ENCODE measurements at places on chromosomes 6 and 20.

DNA sequence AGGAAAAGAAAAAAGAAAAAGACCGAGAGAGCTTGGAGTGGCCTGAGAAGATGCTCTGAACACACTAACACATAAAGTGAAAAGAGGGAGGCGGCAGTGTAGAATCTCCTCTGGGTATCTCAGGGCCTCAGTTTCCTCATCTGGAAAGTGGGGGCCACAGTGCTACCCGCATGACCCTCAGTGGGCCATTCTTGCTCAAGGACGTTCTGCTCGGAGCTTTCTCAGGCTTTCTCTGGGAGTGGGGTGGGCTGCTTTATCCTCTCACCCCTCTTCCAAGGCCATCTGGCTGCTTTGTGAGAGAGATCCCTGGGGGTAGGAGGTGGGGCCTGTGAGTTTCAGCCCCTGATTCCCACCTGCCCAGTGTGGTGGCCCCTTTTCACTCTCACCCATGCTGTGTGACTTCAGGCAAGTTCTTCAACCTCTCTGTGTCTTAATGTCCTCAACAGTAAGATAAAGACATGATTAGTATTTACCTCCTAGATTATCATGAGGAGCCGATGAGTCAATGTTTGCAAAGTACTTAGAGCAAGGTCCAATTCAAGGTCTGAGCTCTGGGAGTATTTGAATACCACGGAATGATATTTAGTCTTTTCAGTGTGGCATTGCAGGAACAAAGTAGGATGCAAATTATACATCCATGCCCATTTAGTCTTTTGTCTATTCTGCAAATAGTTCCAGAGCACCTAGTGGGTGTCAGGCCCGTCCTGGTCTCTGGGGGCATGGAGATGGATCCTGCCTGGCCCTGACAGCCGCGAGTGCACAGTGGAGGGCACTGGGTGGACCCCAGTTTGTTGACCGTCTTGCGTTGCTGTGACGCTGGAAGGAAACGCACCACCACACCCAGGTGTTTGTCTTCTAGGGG lies 34.3 kb downstream of the SRC start:
- H3K4me1 ChIP-seq: peaks cover 5% of the 10 kb centered on the region
- H3K27ac ChIP-seq: peak overlapping the region; percentile 73
- H3K27me3 ChIP-seq: no peaks in the 10 kb centered on the region

DNA sequence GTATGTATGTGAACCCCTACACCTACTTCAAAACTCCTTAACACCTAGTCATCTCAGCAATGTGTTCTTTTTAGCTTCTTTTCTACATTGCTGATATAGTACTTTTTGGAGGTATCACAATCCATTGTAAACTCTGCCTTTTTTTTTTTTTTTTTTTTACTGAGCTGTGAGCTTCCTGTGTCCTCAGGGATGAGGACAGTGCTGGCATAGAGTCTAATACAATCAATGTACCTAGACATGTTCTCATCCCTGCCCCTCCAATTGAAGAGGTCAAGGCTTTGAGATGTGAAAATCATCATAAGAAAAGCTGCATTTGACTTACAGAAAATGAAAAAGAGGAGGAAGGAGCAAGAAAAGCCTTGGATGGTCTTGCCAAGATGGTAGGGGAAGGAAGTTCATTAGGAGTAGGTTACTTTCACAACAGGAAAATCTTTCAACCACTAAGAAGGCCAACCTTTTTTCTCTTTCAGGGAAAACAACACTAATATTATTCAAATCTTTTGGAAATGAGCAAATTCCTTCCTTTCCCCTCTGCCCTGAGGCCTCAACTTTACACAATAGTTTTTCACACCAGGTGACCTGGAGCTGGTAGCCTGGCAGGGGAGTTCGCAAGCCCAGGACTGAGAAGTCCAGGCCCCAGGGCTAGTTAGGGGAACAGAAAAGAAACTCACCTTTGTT lies 2.8 kb upstream of the JARID2 start:
- H3K4me3 ChIP-seq: no peak overlapping the region
- no peak overlapping the region for H3K27ac ChIP-seq
- no peaks in the 10 kb centered on the region for H3K36me3 ChIP-seq
- no peak for DNase-seq
- H3K4me1 ChIP-seq: peaks cover 4% of the 10 kb centered on the region

DNA sequence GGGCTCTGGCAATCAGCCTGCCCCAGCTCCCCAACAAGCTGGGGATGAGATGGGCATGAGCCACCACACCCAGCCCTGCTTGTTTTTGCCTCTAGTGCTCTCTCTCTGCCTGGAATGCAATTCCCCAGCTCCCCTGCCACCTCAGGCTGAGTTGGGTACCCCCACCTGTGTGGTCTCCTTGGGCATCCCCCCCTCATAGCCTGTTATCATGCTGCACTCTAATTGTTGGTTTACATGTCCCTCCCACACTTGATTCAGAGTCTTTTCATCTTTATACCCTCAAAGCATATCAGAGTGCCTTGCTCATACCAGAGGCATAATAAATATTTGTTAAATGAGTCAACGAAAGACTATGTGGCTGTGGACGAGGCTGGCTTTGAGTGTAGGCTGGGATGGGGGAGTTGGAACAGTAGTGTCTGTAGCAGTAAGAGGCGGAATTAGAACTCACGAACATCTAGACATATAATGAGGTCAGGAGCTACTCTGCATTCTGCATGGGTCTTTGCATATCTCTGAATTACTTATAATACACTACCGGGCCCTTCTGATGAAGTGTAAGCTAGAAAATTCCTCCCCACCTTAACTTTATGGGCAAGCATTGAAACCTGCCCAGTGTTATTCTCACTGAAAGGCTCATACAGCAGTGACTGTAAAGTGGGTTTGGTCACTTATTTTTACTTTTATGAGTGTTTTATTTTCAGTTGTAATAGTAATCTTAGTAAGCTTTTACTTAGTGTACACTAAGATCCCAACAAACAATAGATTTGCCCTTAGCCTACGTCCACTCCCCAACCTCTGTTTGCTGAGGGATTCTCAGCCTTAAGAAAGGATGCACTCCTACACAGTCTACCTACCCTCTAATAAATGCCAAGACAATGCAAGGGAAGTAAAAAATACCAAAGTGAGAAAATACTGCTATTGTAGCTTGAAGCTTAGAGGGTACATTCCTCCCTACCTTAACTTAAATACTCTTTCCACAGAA lies 58.7 kb downstream of the EDN1 start:
- H3K4me1 ChIP-seq: no peaks in the 10 kb centered on the region
- H3K36me3 ChIP-seq: no peaks in the 10 kb centered on the region
- no peaks in the 10 kb centered on the region for H3K27me3 ChIP-seq
- no peak overlapping the region for H3K27ac ChIP-seq
- no peak overlapping the region for H3K4me3 ChIP-seq

GRCh38 chr6:79762370-79762769 lies 131.2 kb downstream of the SH3BGRL2 start:
- H3K27me3 ChIP-seq: no peaks in the 10 kb centered on the region
- no peak for DNase-seq
- H3K27ac ChIP-seq: no peak overlapping the region
- no peaks in the 10 kb centered on the region for H3K36me3 ChIP-seq
- H3K4me3 ChIP-seq: no peak overlapping the region

DNA sequence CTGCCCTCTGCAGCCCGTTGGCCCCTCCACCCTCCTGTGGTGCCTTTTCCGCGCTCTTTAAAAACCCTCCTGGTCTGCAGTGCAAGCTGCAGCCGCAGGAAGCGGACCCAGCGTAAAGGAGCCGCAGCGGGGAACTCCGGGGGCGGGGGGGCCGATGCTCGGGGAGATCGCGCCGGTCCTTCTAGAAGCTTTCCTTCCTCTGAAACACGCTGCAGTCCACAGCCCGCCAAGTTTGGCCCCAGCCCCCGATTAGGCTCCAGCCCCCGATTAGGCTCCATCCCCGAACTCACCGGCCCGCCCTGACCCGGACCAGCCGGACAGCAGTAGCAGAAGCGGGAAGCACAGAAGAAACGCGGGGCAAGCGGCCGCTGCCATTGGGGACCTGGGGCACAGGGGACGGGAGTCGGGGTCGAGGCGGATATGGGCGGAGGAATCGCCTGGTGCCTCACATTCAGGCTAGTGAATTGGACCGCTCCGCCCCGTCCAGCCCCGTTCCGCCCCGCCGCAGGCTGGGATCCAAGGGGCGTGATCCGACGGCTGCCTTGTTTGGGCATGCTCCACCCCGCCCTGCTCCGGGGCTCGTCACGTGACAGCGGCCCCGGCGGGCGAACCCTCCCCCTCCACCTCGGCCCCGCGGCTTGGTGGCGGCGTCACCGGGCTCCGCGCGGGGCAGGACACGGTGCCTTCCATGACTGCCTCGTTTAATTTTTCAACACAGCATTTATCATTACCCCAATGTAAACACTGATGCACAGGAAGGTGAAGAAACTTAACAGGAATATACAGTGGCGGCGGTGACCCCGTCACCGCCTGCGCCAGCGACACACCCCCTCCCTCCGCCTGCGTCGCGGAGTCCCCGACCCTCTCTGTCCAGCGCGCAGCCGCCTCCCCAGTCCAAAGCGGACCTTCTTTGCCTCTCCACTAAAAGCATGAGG lies 20.3 kb downstream of the RAET1L start:
- peak overlapping the region; percentile 72 for H3K4me3 ChIP-seq
- peak overlapping the region; percentile 67 for H3K27ac ChIP-seq
- peak; percentile 93 for DNase-seq
- H3K36me3 ChIP-seq: no peaks in the 10 kb centered on the region
- no peaks in the 10 kb centered on the region for H3K27me3 ChIP-seq

- no peaks in the 10 kb centered on the region for H3K4me1 ChIP-seq
- DNase-seq: no peak
- no peaks in the 10 kb centered on the region for H3K36me3 ChIP-seq
- no peak overlapping the region for H3K27ac ChIP-seq
- peaks cover 34% of the 10 kb centered on the region for H3K27me3 ChIP-seq
Measured at GRCh38 chr6:7543789-7544424, 2.4 kb downstream of the DSP start.

GRCh38 chr20:59752101-59752586 lies 147.8 kb downstream of the PHACTR3 start:
- H3K4me1 ChIP-seq: no peaks in the 10 kb centered on the region
- no peak overlapping the region for H3K27ac ChIP-seq
- no peaks in the 10 kb centered on the region for H3K27me3 ChIP-seq
- no peak for DNase-seq
- no peaks in the 10 kb centered on the region for H3K36me3 ChIP-seq

- no peak overlapping the region for H3K4me3 ChIP-seq
- DNase-seq: no peak
Measured at GRCh38 chr20:34693414-34693813, 10.7 kb upstream of the TP53INP2 start.

DNA sequence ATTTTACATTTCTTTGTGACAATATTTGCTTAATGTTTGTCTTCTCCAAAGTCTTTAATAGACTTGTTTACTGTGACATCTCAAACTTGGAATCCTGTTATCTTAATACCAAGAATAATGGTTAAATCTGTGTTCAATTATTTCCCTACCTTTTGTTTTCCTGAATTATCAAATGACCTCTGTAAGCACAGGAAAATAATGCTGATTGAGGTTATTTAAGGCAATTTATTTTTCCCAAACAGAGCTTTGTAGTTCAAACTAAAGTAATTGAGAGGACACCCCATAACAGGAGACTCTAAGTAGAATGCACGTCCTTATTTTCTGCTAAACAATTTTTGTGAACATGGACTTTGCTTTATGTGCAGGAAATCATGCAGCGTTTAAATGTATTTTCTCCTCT lies 195.0 kb downstream of the BTBD3 start:
- no peak overlapping the region for H3K27ac ChIP-seq
- H3K4me1 ChIP-seq: no peaks in the 10 kb centered on the region
- H3K36me3 ChIP-seq: no peaks in the 10 kb centered on the region

DNA sequence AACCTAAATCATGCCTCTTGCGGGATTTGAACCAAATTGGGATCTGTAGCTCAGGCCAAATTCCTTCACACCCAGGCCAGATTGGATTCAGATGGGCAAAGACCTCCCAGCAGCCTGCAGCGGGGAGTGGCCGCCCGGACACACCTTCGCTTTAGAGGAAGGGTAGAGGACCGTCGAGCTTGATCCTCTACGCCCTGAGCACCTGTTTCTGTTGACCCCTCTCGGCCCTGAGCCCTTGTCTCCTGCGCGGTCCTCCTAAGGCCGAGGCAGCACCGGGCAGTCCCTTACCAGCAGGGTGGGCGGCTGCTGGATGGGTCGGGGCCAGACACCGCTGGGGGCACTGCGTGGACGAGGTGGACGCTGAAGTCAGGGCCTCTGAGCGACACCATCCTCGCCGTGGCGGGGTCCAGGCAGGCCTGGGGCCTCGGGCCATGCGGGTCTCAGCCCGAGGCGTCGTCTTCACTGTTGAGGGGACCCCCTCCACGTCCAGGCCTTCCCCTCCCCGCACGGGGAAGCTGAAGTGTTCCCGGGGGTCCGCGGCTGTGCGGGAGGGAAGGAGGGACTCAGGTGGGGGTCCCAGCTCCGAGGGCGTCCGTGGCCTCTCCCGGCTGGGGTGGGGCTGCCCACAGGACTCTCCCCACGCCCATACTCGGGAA lies 114.8 kb downstream of the SMOC2 start:
- no peaks in the 10 kb centered on the region for H3K27me3 ChIP-seq
- H3K36me3 ChIP-seq: no peaks in the 10 kb centered on the region
- no peak overlapping the region for H3K4me3 ChIP-seq
- no peak overlapping the region for H3K27ac ChIP-seq

DNA sequence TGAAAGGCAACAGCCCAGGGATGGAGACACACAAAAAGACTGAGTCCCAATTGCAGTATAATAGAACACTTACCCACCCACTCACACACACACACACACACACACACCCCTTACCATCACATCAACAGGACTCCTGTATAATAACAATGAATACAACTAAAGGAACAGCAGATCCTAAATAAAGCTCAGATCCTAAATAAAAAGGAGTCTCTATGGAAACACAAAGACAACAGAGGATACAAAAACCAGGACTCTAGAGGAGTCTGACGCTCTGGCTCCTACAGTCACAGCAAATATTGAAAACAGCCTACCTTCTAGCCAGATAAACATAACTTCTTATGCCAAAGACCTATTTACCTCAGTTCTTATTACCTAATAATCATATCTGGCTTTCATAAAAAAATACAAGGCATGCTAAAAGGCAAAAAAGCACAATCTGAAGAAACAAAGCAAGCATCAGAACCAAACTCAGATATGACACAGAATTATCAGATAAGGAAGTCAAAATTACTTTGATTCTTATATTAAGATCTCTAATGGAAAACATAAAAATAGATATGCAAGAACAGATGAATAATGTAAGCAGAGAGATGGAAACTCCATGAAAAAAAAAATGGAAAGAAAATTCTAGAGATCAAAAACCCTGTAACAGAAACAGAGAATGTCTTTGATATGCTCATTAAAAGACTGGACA lies 134.9 kb downstream of the MMUT start:
- DNase-seq: no peak
- no peaks in the 10 kb centered on the region for H3K36me3 ChIP-seq
- no peak overlapping the region for H3K27ac ChIP-seq
- no peaks in the 10 kb centered on the region for H3K27me3 ChIP-seq

GRCh38 chr6:159125014-159125609 lies 44.1 kb upstream of the FNDC1 start:
- H3K4me1 ChIP-seq: no peaks in the 10 kb centered on the region
- no peaks in the 10 kb centered on the region for H3K27me3 ChIP-seq
- no peak overlapping the region for H3K4me3 ChIP-seq
- DNase-seq: no peak

- no peak for DNase-seq
- H3K27ac ChIP-seq: no peak overlapping the region
- no peaks in the 10 kb centered on the region for H3K36me3 ChIP-seq
- H3K4me3 ChIP-seq: no peak overlapping the region
- no peaks in the 10 kb centered on the region for H3K4me1 ChIP-seq
Measured at GRCh38 chr20:20407891-20408805, 40.2 kb downstream of the INSM1 start.

- H3K4me1 ChIP-seq: peaks cover 98% of the 10 kb centered on the region
- peaks cover 8% of the 10 kb centered on the region for H3K36me3 ChIP-seq
- no peak overlapping the region for H3K27ac ChIP-seq
Measured at GRCh38 chr6:111845441-111845871, 27.8 kb downstream of the FYN start.
